ENCODE measurements at places on chromosomes 5 and 9. TPM values are rescaled to one million over a fixed set of nuclear protein-coding genes. Genes with fewer than 3 reads are reported as not detected.

DNA sequence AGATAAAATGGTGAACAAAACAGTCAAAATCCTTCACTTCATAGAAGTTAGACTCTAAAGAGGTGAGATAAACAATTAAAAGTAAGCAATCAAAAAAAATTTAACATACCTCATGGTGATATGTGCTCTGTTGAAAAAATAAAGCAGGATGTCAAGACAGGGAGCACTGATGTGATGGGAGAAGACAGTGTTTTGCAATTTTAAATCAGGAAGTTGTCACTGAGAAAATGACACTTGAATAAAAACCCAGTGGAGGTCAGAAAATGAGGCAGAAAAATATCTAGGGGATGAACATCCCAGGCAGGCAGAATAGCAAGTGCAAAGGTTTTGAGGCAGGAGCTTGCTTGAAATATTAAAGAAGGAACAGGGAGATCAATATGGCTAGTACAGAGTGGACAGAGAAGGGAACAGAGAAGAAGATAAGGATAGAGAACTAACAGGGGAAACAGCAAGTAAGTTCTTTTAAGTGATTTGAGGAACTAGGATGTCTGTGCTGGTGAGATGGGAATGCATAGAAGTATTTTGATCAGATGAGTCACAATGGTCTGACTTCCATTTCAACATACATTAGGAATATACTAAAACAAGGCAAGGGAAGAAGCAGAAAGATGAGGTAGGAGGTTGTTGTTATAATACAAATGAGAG lies 130.4 kb downstream of the CHSY3 start:
- DNase-seq = no peak

The EGR1 gene
- 639 TPM for total RNA-seq

DNA sequence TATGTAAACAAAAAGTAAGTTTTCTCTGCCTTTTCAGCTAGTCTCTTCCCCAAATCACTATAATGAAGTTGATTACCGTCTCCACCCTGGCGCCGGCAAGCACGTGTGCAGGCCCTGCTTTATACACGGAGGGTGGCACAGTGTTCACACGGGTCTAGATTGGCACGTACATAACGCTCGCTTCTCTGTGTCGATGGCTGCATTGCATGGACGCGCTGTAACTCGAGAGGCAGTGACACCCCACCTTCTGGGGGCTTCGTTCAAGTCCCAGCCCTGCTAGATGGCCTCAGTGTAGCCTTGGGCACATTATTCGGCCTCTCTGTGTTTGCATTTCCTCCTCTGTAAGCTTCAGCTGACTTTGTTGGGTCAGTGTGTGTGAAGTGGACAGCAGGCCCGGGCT lies 223.9 kb downstream of the FANCC start:
- no peak for DNase-seq

DNA sequence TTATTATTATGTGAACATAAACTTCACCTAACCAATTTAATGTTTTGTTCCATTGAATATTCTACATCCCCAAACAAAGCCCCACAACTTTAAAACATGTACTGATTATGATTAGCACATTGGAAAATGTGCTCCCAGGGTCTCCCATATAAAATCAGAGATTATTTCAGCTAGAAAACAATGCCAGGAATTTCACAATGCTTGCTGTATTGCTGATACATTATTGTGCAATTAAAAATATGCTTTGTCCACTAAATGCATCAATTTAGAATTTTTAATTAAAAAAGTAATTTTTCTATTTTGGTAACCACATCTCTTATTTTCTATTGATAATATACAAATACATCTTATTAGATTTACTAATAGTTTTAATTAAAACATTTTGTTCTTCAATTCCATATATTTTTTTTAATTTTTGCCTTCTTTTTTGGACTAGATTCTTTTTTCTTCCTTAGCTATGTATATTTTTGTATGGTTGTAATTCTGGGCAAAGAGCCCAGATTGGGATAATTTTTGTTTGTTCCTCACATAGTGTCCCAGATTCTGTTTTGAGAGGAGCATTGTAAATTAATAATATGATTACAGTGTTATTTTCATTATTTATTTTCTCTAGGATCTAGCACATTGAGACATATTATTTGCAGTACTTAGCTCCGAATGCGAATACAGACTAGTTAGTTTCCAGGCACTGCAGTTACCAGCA lies 241.5 kb upstream of the CDH18 start:
- DNase-seq = no peak

GRCh38 chr9:116990592-116990991 lies 303.5 kb downstream of the TRIM32 start:
- no peak for DNase-seq

DNA sequence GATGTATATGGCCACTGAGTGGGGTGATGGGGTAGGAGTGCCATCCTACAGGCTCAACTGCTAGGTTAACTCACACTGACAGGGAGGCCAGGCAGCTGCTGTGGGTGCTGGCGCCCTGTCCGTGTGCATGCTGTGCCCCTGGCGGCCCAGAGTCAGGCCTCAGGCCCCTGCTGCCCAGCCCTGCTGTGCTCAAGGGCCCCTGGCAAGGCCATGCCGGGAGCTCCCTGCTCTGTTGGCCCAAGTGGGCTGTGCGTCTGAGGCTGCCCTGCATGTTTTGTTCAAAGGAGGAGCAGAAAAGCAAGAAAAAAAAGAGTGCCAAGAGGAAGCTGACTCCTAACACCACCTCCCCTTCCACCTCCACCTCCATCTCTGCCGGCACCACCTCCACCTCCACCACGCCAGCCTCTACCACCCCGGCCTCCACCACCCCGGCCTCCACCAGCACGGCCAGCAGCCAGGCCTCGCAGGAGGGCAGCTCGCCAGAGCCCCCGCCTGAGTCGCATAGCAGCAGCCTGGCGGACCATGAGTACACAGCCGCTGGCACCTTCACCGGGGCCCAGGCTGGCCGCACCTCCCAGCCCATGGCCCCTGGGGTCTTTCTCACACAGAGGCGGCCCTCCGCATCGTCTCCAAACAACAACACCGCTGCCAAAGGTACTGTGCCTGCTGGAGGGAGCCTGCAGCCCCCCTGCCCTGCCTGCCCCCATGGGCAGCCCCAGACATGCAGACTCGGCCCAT lies 100.1 kb downstream of the PHF2 start:
- DNase-seq = peak; percentile 72

- no peak for DNase-seq
These were observed 128.7 kb downstream of the ENTREP1 start for GRCh38 chr9:69453746-69454145.

GRCh38 chr5:68178579-68178978 lies 37.0 kb upstream of the PIK3R1 start:
- no peak for DNase-seq

- no peak for DNase-seq
These were observed 33.2 kb upstream of the TUT7 start for GRCh38 chr9:86387376-86387775.

DNA sequence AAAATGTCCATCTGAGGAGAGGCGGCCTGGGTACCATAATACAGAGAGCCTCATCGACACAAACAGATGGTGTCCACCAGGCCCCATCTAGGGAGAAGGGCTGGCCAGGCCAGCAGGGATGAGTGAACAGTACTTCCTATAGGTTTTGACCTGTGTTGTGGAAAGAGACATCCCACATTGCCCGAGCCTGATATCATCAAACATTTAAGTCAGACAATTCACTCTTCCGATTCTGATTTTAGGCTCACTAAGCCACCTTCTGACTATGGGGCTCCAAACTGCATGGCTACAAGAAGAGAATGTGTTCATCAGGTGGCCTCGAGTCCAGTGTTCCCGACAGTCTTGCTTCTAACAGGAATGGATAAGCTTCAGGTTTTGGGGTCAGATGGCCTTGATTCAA lies 38.9 kb downstream of the SLC22A5 start:
- DNase-seq = no peak

DNA sequence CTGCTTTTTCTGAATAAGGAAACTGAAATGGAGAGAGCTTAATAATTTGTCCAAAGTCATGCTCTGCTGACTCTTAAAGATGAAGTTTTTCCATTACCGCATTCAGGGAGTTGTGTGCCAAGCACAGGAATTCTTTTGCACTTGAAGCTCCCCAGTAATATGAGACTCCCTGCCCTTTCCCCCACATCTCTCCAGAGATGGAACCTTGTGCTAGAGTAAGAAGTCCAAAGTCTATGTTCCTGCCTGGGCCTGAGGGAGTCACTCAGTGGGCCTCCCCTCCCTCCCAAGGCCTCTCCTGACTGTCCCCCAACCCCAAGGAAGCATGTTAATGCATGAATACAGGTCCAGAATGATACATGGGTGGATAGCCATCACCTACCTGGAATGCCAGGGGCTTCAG lies 173.3 kb upstream of the SEMA6A start:
- no peak for DNase-seq

- no peak for DNase-seq
These were observed 301.3 kb upstream of the MPDZ start for GRCh38 chr9:13580760-13581159.

- DNase-seq = no peak
These were observed 151.0 kb downstream of the PCSK1 start for GRCh38 chr5:96282020-96282419.

The NTRK2 gene
- total RNA-seq = 14.4 TPM

- DNase-seq = no peak
These were observed 979.6 kb downstream of the DTWD2 start for GRCh38 chr5:118008779-118009178.

The OR1J4 gene
- total RNA-seq = not detected

The PHYHD1 gene
- total RNA-seq = 13.6 TPM
